ENCODE measurements at places on chromosomes 7 and 10.

GRCh38 chr10:30027057-30028005, 32.1 kb downstream of the JCAD start:
- no peak for DNase-seq

DNA sequence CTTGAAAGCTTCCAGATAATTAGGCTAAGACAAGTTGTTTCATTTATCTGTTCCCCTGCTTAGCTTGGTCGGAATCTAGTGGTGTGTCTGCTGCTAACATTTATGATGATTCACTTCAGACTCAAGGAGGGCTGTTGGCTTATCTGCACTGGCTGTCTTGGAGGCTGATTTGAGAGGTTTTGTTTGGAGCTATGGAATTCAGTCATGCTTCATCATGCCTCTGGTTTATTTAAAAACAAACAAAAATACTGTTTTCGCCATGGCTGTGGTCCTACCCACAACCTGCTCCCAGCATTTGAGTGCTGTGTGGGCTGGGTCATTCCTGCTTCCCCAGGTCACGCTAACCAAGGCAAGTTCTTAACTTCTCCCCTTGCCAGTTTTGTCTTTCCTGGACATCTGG, 11.7 kb upstream of the ARPC1B start:
- DNase-seq, result no peak

- no peak for DNase-seq
Measured at GRCh38 chr10:131923038-131923756, 22.4 kb downstream of the PPP2R2D start.

DNA sequence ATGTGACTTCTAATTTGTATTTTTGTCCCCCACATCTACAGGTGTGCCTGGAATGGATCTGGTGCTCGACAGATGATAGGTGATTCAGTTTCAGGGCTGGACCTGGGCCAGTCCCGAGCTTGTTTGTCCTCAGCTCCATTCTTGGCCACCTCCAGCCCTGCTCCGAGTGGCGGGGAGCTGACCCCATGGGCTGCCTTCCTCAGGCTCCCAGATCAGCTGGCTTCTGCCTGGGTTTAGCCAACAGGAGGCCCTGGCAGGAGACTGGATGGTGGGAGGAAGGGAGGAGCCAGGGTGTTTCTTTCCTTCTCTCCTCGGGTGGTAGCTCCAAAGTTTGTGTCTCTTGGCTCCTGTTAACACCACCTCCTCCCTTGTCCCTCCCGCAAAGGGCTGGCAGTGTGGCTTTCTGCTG, 75.2 kb downstream of the CDH23 start:
- no peak for DNase-seq

GRCh38 chr7:134502463-134503371, 24.6 kb upstream of the AKR1B10 start:
- no peak for DNase-seq

GRCh38 chr10:132392811-132393694, 3.9 kb upstream of the PWWP2B start:
- DNase-seq, result no peak

GRCh38 chr7:77895905-77896304, 97.3 kb downstream of the PHTF2 start:
- DNase-seq, result no peak

GRCh38 chr10:74610299-74610698, 216.1 kb upstream of the KAT6B start:
- DNase-seq, result no peak

- no peak for DNase-seq
Measured at GRCh38 chr7:84811362-84811761, 375.5 kb downstream of the SEMA3D start.

GRCh38 chr7:108245523-108246226, 115.5 kb upstream of the LAMB4 start:
- no peak for DNase-seq

GRCh38 chr10:103593022-103593570, 99.6 kb downstream of the NEURL1 start:
- no peak for DNase-seq

DNA sequence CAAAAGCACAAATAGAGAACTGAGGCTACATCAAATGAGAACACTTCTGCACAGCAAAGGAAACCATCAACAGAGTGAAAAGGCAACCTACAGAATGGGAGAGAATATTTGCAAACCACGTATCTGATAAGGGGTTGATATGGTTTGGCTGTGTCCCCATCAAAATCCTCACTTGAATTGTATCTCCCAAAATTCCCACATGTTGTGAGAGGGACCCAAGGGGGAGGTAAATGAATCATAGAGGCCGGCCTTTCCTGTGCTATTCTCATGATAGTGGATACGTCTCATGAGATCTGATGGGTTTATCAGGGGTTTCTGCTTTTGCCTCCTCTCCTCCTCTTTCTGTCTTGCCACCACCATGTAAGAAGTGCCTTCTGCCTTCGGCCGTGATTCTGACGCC, 120.6 kb upstream of the FRMD4A start:
- no peak for DNase-seq

DNA sequence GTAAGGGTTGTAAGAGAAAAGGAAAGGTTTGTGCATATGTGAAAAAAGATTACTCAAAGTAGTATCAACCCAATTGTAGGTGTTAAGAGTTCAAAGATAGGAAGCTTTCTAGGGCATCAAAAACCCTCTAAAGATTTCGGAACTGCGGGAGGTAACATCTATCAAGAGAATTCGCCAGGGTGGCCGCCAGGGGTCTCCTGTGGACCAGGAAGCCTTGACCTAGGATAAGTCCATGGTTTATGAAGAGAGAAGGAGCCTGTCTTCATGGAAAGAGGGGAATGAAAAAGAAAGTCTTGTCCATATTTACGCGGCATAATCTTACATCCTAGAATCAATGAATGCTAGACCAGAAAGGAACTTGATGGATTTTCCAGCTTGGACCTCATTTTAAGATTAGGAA, 140.7 kb upstream of the CALCR start:
- DNase-seq, result peak; percentile 50

- no peak for DNase-seq
Measured at GRCh38 chr10:80583685-80584084, 46.0 kb downstream of the SH2D4B start.

- DNase-seq, result no peak
Measured at GRCh38 chr10:27584302-27584701, 80.2 kb downstream of the RAB18 start.

- DNase-seq, result no peak
Measured at GRCh38 chr7:112331492-112331891, 118.8 kb upstream of the IFRD1 start.

GRCh38 chr7:131955679-131956078, 399.3 kb upstream of the PODXL start:
- no peak for DNase-seq

- no peak for DNase-seq
Measured at GRCh38 chr10:58555170-58555929, 42.7 kb downstream of the BICC1 start.

DNA sequence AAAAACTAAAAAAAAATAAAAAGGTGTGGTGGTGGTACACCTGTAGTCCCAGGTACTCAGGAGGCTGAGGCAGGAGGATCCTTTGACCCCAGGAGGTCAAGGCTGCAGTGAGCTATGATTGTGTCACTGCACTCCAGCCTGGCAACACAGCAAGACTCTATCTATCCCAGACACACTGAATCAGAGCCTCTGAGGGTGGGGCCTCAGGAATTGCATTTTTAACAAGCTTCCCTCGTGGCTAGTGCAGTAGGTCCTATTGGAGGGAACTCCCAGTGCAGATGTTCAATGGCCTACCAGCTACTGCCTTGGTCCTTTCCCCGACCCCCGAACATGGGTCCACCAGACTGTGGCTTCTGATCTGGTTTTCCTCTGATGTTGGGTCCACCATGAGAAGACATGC, 14.9 kb downstream of the STRA8 start:
- DNase-seq, result no peak

GRCh38 chr10:11712744-11713143, 29.4 kb upstream of the ECHDC3 start:
- no peak for DNase-seq

DNA sequence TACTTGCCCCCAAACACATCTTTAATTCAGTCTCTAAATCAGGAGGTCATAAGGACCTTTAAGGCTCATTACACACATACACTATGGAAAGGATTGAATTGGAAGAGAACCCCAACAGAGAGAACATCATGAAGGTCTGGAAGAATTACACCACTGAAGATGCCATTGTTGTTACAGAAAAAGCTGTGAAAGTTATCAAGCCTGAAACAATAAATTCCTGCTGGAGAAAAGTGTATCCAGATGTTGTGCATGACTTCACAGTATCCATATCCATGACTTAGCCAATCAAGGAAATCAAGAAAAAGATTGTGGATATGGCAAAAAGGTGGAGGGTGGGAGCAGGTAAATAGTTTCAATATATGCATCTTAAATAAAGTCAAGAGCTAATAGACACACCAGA, 13.7 kb downstream of the LIPA start:
- no peak for DNase-seq

GRCh38 chr7:135512135-135512887, 2.4 kb upstream of the CNOT4 start:
- DNase-seq, result peak; percentile 83

GRCh38 chr10:30816159-30816819, 186.7 kb upstream of the LYZL2 start:
- DNase-seq, result no peak

GRCh38 chr7:82534684-82535083, 91.1 kb upstream of the CACNA2D1 start:
- DNase-seq, result no peak

GRCh38 chr7:99497766-99498545, 2.1 kb downstream of the ZNF394 start:
- no peak for DNase-seq

- DNase-seq, result no peak
Measured at GRCh38 chr10:96683710-96684109, 36.6 kb downstream of the PIK3AP1 start.

- no peak for DNase-seq
Measured at GRCh38 chr10:112765717-112766235, 184.3 kb upstream of the TCF7L2 start.

GRCh38 chr7:157702311-157703023, 365.7 kb downstream of the DNAJB6 start:
- no peak for DNase-seq

DNA sequence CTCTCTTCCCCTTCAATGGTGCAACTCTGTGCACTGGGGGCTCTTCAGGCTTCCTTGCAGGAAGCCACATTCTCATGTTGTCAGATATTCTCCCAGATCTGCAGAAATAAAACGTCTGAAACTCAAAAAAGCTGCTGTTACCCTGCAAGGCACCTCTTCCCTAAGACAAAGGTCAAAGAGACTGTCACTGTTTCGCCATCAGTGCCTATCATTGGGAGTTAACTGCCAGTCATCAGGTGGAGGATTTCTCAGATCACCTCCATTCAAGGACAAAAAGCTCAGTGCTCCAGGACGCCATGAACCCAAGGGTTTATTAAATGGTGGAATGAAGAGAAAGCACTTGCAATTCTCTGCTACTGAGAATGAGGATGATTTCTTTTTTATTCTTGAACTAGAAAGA, 144.6 kb upstream of the PALS2 start:
- no peak for DNase-seq

DNA sequence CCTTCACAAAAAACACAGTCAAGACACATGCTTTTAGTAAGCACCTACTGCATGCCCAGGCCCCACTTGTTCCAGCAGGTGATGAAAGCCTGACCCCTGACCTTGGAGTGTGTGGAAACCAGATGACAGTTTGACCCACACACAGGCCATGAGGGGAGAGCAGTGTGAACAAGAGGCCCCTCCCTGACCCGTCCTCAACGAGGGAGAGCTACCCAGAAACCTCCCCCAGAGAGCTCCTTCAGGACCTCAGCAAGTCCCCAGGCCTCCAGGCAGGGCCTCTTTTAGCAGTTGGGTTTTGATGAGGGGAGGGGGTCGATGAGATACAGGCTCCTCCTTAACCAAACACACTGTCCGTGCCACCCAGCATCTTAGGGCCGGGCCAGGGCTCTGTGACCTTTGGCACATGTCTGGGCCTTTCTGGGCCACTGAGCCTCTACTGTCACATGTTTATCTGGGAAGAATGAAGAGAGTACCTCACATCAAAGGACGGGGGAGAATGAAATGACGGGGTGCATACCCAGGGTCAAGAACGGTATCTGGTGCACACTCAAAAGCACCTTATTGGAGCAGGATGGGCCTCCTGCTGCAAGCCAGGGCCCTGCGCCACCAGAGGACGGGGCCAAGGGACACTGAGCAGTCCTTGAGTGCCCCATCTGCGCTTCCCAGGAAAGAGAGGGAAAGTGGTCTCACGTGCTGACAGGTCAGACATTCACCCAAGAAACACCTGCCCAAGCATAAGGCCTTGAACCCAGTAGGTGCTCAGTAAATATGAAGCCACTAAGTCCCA, 202.6 kb upstream of the ZMIZ1 start:
- no peak for DNase-seq

- DNase-seq, result no peak
Measured at GRCh38 chr10:72462261-72462660, 107.5 kb upstream of the DNAJB12 start.

DNA sequence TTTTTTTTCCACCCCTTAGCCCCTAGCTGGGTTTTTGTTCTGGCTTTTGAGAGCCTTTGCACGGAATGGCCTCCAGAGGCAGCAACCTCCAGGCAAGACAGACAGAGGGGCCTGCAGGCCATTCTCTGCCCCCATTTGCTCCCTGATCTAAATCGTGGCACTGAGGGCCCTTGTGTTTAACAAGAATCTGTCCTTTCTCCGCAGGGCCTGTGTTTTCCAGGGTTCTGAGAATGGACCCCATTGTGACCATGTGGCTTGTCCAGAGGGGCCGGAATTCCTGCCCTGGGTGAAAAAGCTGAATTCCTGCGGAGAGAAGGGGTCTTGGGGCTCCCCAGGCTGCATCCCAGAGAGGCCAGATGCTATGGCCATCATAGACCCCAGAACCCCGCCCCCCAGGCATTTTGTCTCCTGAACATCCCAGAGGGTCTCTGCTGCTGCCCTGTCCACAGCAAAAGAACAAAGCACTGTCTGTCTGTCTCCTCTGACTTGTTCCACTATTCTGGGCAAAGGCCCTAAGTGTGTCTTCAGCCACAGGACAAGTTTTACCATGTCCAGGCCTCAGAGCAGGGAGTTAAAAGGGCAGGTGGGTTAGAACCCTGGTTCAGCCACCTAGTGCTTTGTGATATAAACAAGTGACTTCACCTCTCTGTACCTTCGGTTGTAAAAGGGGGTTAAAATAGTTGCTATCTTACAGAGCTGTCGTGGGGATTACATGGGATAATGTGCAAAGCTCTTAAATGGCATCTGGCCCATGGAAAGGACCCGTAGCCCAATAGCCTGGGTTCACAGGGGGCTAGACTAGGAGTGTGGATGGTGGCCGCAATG, 155.6 kb downstream of the SH3PXD2A start:
- no peak for DNase-seq

- DNase-seq, result peak; percentile 90
Measured at GRCh38 chr10:2851566-2851965, 215.8 kb upstream of the PFKP start.

DNA sequence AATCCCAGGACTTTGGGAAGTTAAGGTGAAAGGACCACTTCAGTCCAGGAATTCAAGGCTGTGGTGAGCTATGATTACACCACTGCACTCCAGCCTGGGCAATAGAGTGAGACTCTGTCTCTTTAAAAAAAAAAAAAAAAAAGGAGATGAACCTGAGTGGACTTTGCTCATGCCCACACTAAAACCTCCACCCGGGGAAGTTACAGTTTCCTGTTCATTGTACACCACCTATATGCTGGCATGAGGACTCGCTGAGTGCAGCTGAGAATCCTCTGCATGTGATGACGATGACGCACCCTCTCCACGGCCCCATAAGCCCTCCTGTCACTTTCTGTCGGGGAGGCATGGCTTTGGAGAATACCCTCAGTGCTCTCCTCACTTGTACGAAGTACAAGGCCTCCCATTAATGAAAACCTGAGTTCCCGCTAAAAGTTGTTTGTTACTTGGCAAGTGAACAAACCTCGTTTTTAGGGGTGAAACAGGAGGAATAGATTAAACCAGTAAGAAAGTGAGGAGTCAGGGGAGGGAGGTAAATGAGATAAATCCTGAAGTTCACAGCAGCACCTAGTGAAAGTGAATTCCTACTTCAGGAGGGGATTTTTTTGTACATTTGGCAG, 15.9 kb downstream of the TMEM176B start:
- no peak for DNase-seq
